ENCODE measurements at places on chromosomes 5 and 9.
A peak's percentile ranks its signal among the peaks of the same experiment; 100 is the strongest.

GRCh38 chr5:33650911-33651310 lies 210.1 kb downstream of the TARS1 start:
- no peak for DNase-seq

DNA sequence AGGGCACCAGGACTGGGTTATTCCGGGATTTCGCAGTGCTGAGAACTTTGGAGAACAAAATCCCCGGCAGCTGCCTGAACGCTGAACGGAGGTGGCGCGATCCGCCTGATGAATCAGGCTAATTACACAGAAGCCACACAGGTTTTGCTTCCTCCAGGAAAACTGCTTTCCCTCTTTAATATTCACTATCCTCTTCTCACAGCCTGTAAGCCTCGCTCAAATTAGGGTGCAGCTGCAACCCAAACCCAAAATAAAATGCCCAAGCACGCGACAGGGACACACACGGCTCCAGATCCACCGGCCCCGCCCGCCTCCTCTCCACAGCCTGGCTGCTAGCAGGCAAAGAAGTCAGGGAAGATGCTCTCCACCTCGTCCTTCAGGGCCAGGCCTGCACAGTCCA lies 6.0 kb downstream of the SOHLH1 start:
- peak; percentile 54 for DNase-seq

GRCh38 chr5:27830546-27830945 lies 792.2 kb upstream of the CDH9 start:
- no peak for DNase-seq

GRCh38 chr9:21991072-21991959 lies 2.9 kb downstream of the CDKN2A start:
- DNase-seq: no peak

DNA sequence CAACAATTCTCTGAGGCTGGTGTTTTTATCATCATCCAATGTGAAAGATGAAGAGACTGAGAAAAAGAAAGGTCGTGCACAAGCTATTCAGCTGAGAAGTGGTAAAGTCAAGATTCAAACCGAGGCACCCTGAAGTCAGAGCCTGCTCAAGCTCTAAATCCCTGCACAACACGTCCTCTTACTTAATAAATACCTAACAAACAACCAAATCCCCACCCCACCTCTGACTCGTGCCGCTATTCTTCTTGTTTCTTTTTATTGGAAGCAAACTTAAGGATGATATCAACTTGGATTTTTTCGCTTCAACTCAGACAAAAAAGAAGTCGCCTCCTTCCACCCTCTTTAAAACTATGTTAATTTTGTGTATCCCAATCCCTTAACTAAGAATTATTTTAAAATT lies 140.2 kb downstream of the CEP120 start:
- DNase-seq: no peak

DNA sequence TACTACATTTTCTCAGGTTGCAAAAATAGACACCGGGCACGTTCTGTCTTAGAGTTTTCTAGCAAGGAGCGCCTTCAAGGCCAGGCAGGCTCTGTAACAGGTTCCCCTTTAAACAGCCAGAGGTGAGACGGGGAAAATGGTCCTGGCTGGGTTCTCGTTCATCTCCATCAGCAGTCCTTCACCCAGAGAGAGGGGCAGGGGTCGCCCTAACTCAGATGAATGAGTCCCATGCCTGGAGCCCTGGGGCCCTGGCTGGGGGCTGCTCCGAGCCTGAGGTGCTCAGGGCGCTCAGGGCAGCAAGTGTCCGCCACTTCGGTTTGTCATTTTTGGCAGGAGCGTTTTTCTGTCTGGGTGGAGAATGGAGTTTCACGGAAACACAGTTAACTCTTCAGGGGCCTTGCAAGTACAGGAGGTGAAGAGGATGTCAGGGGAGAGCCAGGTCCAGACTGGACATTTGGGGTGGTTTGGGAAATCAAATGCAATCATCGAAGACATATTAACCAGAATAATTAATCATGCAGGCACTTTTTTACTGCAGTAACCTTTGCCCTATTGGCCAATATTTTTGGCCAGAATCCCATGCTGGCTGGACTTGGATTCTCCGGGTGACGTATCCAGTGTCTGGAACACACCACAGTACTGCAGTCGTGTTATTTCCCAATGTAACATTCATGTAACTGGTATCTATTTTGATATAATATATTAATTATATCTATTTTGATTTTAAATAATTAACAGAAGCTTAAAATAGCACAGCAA lies 2.9 kb downstream of the NTNG2 start:
- no peak for DNase-seq

Data from head of caudate nucleus (tissue), 42 donors.